ENCODE measurements at places on chromosomes 16 and 17. TPM values are rescaled to one million over a fixed set of nuclear protein-coding genes. Genes with fewer than 3 reads are reported as not detected.

NPIPB2 gene
- 3.9 TPM for total RNA-seq

KRT33B gene
- not detected for total RNA-seq

ZNF385C gene
- 0.09 TPM for total RNA-seq

RRN3 gene
- 38.8 TPM for total RNA-seq

HBA1 gene
- 1.9 TPM for total RNA-seq

STAC2 gene
- total RNA-seq, result 0.40 TPM

EVPLL gene
- total RNA-seq, result not detected

ASIC2 gene
- total RNA-seq, result 2.2 TPM

TPSB2 gene
- total RNA-seq, result not detected

GPR139 gene
- not detected for total RNA-seq

KARS1 gene
- total RNA-seq, result 164 TPM

FBXW10 gene
- 1.7 TPM for total RNA-seq

SLC16A11 gene
- not detected for total RNA-seq

ITGAX gene
- 1.4 TPM for total RNA-seq

HBQ1 gene
- 5.7 TPM for total RNA-seq

WSCD1 gene
- total RNA-seq, result 3.4 TPM

APOBR gene
- total RNA-seq, result 0.05 TPM

KRT20 gene
- total RNA-seq, result 0.28 TPM

RGS11 gene
- 4.5 TPM for total RNA-seq

PLLP gene
- total RNA-seq, result 1.3 TPM

ANKRD40 gene
- total RNA-seq, result 49.4 TPM

CD2BP2 gene
- total RNA-seq, result 68.4 TPM

MT3 gene
- 0.28 TPM for total RNA-seq

TLK2 gene
- 33.7 TPM for total RNA-seq

NEUROD2 gene
- total RNA-seq, result not detected

HS3ST6 gene
- 1.6 TPM for total RNA-seq

MYH8 gene
- not detected for total RNA-seq

PRSS22 gene
- total RNA-seq, result 1.2 TPM

SEPTIN1 gene
- 0.58 TPM for total RNA-seq

AANAT gene
- total RNA-seq, result 0.27 TPM

MT1M gene
- total RNA-seq, result not detected

NDUFAB1 gene
- total RNA-seq, result 180 TPM

HOXB8 gene
- 7.2 TPM for total RNA-seq

P3H4 gene
- total RNA-seq, result 36.9 TPM

TNFAIP1 gene
- 52.7 TPM for total RNA-seq

PITPNM3 gene
- total RNA-seq, result 2.4 TPM

NHERF1 gene
- 43.4 TPM for total RNA-seq

TERB1 gene
- not detected for total RNA-seq

NOS2 gene
- 0.13 TPM for total RNA-seq

GLIS2 gene
- 32.9 TPM for total RNA-seq

KRTAP9-8 gene
- not detected for total RNA-seq

GNAO1 gene
- 0.38 TPM for total RNA-seq
